Small intestine (tissue), 16 donors: ENCODE measurements at places on chromosomes 1 and 21. TPM values are rescaled to one million over a fixed set of nuclear protein-coding genes. Genes with fewer than 3 reads are reported as not detected.

The MATN1 gene
- not detected for polyA plus RNA-seq

The CD2 gene
- 14.9 TPM for polyA plus RNA-seq

The HCN3 gene
- 11.9 TPM for polyA plus RNA-seq

The PTGER3 gene
- 2.0 TPM for polyA plus RNA-seq

The SLC6A17 gene
- polyA plus RNA-seq = not detected

The OR6K3 gene
- polyA plus RNA-seq = not detected

The AMPD1 gene
- 0.24 TPM for polyA plus RNA-seq

The PRSS38 gene
- polyA plus RNA-seq = not detected

The ADORA3 gene
- polyA plus RNA-seq = 4.4 TPM

The APCS gene
- not detected for polyA plus RNA-seq

The NAV1 gene
- polyA plus RNA-seq = 0.81 TPM

The NCF2 gene
- 3.3 TPM for polyA plus RNA-seq
